Liver (tissue), 10 donors: ENCODE measurements at places on chromosomes 4 and X.

DNA sequence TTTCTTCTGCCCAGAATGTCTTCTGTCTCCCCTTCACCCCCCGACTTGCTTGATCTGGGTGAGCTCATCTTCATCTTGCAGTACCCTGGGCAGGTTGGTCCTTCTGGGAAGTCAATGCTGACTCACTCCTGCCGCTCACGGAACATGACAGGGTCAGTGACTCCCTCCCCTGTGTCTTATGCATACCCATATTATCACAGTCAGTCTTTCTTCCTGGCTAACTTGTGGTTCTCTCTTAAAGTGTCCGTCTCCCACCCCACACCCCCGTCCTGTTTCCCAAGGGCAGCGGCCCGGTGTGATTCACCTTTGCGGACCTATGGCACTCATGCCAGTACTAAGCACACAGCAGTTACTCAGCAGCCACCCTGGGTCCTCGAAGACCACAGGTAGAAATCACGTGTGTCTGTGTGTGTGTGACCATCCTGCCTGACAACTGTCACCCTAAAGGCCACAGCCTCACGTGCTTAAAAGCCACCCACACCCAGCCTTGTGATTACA lies 17.7 kb downstream of the IQSEC2 start:
- DNase-seq, result no peak

DNA sequence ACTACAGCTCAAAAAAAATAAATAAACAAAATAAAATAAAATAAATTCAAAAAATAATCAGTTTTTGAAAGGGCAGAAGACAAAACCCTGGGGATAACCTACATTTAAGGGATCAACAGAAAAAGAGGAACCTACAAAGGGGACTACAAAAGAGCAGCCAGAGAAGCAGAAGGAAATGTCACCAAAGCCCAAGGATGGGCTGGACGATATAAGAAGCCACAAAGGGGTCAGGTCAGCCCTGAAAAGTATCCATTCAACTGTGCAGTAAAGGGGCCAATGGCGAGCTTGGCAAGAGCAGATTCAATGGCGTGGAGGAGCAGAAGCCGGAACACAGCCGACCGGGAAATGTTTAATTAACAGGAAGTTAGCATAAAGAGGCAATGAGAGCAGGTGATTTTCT lies 16.9 kb downstream of the ACOT9 start:
- no peak for DNase-seq

- DNase-seq, result no peak
Observed at GRCh38 chr4:40856277-40856839, 106.6 kb downstream of the NSUN7 start.

DNA sequence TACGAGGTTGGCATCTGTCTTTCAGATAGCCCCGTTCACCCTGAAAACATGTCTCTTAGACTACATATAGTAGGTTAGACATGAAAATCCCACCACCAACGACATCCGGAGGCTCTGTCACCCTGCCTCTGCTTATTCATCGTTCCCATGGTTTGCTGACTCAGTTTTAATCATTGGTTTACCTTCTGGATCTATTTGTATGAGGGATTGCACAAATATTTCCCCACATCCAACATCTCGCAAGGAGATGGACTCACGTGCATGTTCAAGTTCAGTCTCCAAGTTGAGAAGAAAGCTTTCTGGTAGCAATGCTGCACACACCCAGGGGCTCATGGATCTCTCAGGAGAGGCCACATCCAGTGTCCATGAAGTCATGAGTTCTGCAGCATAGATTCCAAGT lies 10.8 kb downstream of the CETN2 start:
- no peak for DNase-seq

DNA sequence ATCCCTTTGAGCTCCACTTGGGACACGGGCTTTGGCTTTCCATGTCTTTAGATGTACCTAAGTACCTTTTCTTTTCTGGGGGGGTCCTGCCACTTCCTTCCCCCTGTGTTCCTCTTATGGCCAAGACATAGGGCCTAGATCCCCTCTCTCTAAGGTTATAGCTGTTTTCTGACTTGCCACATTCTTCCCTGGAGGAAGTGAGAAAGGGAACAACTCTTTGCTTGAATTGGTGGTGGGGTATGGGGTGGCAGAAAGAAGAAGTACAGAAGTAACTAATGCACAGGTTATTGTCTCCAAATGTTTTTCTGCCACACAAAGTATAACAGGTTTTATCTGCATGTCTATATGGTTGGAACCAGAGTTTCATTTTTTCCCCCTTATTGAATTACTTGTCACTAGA lies 29.7 kb upstream of the DIPK2B start:
- no peak for DNase-seq

DNA sequence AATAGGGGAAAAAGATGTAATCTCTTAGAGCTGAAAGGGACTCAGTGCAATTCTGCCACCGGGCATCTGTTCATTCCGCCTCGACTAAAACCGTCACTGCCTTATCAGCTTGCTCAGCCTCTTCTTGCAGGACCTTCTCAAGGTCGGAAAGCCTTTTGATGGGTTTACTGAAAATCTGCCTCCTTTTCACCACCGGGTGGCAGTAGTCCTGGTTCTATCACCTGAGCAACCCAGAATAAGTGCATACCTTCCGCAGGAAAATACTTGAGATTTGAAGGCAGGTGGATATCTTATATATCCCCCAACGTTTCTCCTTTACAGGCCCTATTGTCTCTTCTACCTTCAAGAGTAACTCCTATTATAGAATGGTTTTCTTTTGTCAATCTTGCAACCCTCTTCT lies 103.4 kb upstream of the PAK3 start:
- no peak for DNase-seq

DNA sequence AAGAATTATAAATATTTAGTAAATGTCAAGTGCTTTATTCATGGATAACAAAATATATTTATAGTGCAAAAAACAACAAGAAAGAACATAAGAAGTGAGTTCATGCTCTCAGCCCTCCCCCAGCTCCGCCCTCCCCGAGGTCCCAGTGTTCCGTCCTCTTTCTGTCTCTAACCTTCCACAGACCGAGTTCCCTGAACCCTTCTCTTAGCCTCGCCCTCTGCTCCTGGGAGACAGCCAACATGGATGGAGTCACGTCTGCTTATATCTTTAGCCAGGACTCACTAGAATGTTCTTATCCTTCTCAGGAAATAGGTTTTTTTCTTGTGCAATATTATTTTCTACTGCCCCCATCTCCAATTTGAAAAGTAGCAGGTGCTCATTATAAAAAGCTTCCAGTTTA lies 40.1 kb upstream of the HELT start:
- no peak for DNase-seq

GRCh38 chrX:150616863-150617198 lies 48.4 kb downstream of the MTM1 start:
- DNase-seq, result no peak

DNA sequence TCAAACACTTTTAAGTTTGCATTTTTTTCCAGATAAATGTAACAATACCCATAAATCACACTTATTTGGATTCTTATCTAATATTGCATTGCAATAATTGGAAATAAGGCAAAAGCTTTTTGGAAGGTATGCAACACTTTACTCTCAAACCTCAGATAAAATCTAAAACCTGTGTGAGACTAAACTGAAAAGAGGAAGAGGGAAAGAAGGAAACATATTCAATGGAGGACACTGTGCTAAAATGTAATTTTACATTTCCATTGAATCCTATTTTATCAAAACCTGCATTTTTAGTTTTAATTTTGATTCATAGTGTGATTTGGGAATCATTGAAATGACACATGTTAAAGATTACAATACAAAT lies 99.4 kb downstream of the HPGD start:
- no peak for DNase-seq

DNA sequence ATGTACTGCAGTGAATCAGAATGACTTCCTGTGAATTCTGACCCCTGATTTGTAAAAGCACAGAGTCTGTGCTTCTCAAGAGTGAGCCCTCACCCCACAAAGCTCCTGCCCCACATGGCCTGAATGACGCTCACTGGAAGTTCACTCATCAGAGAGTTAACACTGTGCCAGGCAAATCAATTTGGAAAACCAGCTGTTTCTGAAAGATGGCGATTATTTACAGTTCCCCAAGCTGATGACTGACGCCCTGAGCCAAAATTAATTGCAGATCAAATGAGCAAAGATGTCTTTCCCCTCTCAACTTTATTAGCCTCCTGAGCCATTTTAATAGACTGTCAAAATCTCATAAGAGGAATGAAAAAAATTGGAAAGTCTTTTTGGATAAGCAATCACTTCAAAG lies 118.0 kb downstream of the SLC2A9 start:
- no peak for DNase-seq

DNA sequence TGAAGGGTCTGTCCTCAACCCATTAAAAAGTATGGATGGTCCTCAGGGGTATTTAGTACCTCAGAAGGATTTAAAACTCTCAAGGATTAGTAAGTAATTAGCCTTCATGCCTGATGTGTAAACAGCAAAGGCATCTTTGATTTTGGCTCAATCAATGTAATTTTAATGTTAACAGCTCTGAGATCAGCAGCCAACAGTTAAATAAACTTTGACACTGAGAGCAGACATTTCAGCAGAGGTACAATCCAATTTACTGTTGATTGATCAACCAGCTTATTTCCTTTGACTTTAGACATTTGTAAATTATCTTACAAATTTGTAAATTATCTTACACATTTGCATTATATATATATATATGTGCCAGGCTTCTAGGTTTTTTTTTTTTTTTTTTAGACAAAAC lies 36.9 kb downstream of the STOX2 start:
- no peak for DNase-seq

DNA sequence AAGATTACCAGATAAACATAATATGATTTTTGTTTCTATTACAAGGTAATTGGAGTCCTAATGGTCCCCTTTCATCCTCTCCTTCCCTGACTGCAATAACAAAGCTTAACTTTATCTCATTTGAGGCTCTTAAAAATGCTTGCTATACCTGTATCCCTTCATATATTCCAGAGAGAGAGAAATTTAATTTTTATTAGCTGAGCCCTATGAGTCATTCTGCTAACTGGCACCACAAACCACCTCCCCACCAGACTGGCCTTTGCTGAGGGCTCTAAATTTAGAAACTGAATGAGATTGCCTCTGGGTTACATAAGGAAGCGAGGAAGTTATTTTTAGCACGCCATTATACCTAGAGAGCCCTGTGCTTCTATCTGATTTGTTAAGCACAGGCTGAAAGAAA lies 27.4 kb downstream of the CBLL2 start:
- no peak for DNase-seq

DNA sequence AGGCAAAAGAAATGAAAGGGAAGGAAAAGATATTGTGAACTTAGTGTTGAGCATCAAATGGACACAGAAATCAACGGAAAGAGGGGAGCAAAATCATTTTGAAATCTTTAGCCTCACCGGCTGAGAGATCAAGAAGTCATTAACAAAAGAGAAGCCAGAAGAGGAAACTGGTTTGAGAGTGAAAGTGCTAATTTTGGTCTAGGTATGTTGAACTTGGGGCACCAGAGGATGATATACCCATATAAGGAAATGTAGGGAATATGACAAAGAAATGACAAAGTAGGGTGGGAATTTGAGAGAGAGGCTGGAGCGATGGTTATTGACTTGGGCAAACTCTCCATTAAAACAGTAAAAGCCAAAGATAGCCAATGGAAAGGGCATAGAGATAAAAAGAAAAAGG lies 183.4 kb upstream of the ATOH1 start:
- no peak for DNase-seq

GRCh38 chr4:146095091-146095690 lies 80.3 kb upstream of the LSM6 start:
- no peak for DNase-seq

DNA sequence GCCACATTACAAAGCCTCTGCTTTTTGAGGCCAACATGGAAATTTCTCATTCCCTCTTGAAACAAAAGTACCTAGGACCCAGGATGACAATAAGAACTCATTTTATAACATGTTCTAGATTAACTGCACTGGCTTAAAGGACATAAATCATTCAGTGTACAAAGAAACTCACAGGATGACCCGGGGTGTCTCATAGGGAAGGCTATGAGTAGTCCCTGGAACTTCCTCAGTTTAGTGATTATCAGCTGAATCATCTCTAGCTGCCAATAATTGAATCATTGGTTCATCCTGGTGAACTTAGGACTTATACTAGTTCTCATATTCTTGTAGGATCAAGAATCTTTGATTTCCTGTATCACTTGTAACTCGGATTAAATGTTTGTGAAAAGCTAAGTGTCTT lies 95.8 kb upstream of the WDR1 start:
- no peak for DNase-seq

GRCh38 chr4:40261231-40262076 lies 64.6 kb downstream of the RHOH start:
- no peak for DNase-seq

- DNase-seq, result no peak
Observed at GRCh38 chrX:72316408-72317110, 10.8 kb upstream of the CITED1 start.
